ENCODE measurements at places on chromosomes 5 and 9. TPM values are rescaled to one million over a fixed set of nuclear protein-coding genes. Genes with fewer than 3 reads are reported as not detected.

Gene DPYSL3
- 8.2 TPM for total RNA-seq

Gene BNIP1
- 22.1 TPM for total RNA-seq

Gene C9orf152
- not detected for total RNA-seq

Gene TLX3
- total RNA-seq, result not detected

Gene C9orf153
- total RNA-seq, result not detected

Gene PCDHA10
- total RNA-seq, result 0.15 TPM

Gene BNC2
- not detected for total RNA-seq

Gene MSMP
- total RNA-seq, result not detected

Gene LHFPL2
- total RNA-seq, result 93.3 TPM

Gene PCDHA2
- not detected for total RNA-seq
